ENCODE measurements at places on chromosomes 3 and 15.

DNA sequence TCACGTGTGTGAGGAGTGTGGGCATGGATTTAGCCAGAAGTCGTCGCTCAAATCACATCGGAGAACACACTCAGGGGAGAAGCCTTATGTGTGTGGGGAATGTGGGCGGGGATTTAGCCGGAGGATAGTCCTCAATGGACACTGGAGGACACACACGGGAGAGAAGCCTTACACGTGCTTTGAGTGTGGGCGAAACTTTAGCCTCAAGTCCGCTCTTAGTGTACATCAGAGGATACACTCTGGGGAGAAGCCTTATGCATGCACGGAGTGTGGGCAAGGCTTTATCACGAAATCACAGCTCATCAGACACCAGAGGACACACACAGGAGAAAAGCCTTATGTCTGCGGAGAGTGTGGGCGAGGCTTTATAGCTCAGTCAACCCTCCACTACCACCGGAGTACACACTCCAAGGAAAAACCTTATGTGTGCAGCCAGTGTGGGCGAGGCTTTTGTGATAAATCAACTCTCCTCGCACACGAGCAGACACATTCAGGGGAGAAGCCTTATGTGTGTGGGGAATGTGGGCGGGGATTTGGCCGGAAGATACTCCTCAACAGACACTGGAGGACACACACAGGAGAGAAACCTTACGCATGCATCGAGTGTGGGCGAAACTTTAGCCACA lies 28.1 kb downstream of the ZNF589 start:
- DNase-seq, result no peak

- no peak for DNase-seq
Observed at GRCh38 chr3:146159037-146159436, 1.9 kb downstream of the PLOD2 start.

DNA sequence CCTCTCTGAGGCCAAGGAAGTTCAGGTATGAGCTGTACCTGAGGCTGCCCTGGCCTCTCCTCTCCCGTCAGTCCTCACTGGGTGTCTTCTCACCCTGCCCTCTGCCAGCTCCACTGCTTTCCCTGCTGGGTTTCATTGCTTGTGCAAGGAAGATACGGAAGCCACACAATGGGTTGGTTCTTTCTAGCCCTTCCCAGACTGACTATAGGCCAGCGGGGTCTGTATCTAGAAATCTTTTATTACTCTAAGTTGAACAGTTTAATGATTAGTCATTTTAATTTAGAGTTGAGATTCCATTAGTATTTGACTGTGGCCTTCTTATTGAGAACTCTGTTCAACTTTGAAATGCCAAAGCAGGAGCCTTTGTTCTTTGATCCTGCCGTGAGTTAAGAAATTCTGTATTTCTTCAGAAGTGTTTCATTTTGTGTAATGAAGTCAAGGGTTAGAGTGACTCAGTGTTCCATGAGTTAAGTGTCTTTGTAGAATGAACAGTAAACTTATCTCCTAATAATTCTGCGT lies 16.2 kb downstream of the C3orf62 start:
- no peak for DNase-seq

- DNase-seq, result no peak
Observed at GRCh38 chr15:48481802-48482201, 150.6 kb downstream of the DUT start.

DNA sequence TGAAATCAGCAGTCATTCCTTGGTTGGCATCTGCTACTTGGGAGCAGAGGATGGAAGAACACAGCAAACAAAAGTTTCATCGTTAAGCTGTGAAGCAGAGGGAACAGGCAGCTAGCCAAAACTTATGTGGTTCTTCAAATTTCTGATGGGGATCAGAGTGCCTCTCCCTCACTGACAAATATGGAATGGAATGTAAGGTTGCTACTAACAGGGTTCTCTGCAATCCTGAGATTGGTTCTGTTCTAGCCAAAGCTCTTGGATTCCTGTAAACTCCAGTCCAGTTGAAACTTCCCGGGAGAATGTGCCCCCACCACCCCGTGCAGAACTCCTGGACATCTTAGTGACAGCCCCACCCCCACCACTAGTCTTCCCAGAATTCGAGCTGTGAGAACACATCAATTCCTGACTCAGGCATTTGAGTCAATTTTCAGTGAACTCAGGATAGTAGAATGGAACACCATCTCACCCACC lies 55.9 kb upstream of the PHLDB2 start:
- DNase-seq, result no peak

- no peak for DNase-seq
Observed at GRCh38 chr15:88882785-88883184, 12.6 kb downstream of the HAPLN3 start.

DNA sequence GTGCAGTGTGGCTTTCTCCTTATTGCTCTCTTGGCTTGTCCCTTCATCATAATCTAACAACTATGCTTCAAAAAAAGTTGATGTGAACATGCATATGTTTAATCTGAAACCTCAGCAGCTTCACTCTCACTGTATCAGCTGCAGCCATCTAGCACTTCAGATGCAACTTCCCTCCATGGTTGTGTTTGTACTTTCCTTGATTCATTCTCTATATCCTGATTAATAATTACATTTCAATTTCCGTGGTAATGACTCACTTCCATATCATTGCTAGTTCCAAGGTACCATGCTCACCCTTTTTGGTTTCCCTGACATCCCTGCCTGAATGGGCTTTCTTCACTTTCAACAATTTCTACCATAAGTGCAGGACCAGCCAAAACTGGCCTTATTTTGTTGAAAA lies 51.2 kb downstream of the MDFIC2 start:
- no peak for DNase-seq

- DNase-seq, result peak; percentile 43
Observed at GRCh38 chr3:127754411-127755304, 67.7 kb downstream of the MGLL start.

GRCh38 chr3:53709256-53709655 lies 137.0 kb downstream of the CHDH start:
- no peak for DNase-seq

DNA sequence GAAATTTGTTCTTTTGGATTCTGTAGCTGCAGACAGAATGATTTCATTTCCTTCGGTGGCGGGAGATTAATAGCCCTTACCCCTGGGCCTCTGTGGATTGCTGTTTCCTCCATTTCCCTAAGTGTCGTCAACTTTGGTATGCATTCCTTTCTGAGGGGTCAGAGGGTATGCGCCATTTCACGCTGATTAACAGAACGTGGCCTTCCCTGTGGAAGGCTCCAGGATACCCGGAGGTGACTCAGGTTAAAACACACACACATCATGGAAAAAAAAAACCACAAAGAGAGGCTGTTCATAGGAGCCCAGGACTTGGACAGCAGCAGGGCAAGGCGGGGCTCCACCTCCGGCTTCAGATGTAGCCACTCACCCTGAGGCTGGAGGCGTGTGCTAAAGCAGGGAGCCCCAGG lies 51.9 kb downstream of the EPHB1 start:
- DNase-seq, result no peak

GRCh38 chr3:183710231-183710630 lies 12.6 kb downstream of the YEATS2 start:
- DNase-seq, result no peak

- no peak for DNase-seq
Observed at GRCh38 chr3:72123908-72124441, 339.0 kb upstream of the PROK2 start.

GRCh38 chr3:108208831-108209230 lies 13.4 kb downstream of the IFT57 start:
- DNase-seq, result no peak

DNA sequence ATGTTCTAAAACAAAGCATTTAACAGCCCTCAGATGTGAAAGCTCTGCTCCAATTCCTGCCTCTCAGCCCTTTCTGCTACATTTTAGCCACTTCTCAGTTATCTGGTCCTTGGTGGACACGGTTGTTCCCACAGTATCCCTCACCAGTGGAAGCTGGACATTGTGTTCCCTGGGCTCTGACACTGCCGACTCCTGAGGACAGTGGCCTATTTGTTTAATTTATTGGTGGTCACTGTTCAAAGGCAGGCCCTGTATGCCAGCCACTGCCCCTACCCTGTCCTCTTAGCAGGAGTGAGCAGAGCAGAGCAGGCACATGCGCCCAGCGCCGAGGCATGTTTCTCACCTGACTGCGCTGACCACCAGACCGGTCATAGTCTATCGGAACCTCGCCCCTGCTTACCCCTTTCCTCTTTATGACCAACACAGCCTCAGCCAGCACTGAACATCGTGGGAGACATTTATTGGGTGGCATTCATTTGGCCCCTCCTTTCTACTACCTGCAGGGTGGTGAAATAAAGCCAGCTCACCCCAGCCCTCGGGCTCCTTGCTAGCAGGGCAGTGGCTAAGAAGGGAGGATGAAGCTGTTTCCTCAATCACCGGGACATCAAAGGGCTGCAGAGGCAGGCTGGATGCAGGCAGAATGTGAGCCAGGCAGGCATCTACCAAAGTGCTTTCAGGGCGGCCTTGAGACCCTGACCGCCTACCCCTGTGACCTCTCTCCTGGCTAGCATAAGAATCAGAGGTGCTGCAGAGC lies 54.3 kb upstream of the HACD2 start:
- no peak for DNase-seq

DNA sequence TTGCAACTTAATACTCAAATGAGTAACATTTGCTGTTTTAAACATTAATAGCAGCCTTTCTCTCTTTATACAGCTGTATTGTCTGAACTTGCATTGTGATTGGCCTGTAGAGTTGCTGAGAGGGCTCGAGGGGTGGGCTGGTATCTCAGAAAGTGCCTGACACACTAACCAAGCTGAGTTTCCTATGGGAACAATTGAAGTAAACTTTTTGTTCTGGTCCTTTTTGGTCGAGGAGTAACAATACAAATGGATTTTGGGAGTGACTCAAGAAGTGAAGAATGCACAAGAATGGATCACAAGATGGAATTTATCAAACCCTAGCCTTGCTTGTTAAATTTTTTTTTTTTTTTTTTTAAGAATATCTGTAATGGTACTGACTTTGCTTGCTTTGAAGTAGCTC lies 40.3 kb downstream of the CTNNB1 start:
- DNase-seq, result no peak

DNA sequence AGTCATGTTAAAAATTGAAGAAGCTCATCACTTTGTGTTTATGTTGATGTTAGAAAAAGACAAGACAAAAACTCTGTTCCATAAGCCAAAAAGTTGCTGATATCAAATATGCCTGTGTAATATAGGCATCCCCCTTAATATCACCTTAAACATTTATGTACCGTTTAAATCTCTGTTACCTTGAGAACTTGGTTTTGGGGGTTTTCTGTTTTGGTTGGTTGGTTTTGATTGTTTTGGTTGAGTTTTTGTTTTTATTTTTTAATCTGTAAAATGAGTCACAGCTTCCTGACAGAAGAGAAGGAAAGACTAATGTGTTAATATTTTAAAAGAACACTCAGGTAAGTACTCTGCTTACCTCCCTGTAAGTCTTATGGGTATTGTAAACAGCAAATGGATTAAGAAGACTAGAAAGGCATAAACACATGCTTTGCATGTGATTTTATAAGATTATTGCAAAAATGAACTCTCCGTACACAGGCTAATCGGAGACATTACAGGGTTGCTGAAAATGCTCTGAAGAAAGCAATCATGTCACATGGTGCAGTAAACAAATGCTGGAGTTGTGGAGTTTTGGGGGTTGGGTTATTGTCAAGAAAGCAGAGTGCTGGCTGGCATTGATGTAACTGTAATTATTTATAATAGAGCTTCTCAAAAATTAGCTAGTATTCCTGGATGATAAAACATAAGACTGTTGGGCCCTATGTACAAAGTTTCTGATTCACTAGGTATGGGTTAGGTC lies 69.5 kb upstream of the MBNL1 start:
- no peak for DNase-seq

GRCh38 chr3:55690177-55690576 lies 203.1 kb upstream of the WNT5A start:
- no peak for DNase-seq

DNA sequence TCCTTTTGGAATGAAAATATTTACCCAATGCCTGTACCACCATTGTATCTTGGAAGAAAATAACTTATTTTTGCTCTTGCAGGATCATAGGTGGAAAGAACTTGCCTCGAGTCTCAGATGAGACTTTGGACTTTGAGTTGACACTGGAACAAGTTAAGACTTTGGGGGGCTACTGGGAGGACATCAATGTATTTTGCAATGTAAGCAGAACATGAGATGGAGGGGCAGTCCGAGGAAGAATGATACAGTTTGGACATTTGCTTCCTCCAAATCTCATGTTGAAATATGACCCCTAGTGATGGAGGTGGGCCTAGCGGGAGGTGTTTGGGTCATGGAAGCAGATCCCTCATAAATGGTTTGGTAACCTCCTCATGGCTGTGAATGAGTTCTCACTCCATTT lies 1428.6 kb downstream of the ZPLD1 start:
- no peak for DNase-seq

DNA sequence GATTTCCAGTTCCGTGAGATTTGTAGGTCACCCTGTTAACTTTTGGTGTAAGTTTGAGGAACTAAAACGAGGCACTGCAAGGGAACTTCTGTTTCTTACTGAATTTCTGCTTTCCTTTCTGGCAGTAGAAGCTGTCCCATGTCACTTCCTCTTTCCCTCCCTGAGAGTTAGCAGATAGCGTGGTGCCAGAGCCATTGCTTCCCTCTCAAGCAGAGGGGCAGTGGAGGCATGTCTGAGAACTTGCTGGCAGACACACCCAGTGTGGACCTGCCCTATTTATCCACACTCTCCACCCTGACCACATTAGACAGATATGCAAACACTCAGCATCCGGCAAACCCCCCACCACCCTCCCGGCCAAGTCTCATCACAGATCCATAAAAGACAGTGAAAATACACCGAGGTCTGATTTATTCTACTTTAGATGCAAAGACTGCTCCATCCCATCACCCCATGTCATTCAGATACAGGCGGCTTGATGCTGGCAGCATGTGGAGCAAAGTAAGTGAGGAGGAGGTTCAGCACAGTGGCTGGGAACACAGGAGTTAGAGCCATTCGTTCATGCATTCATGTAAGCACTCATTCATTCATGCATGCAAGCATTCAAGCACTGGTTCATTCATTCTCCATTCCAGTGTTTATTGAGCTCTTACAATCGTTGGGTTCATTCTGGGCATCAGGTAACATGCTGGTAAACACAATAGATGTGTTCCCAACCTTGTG lies 324.7 kb downstream of the SHQ1 start:
- peak; percentile 62 for DNase-seq

- peak; percentile 64 for DNase-seq
Observed at GRCh38 chr3:171770689-171771620, 39.3 kb downstream of the PLD1 start.

GRCh38 chr3:136255672-136256406 lies 5.7 kb downstream of the PCCB start:
- DNase-seq, result peak; percentile 92

DNA sequence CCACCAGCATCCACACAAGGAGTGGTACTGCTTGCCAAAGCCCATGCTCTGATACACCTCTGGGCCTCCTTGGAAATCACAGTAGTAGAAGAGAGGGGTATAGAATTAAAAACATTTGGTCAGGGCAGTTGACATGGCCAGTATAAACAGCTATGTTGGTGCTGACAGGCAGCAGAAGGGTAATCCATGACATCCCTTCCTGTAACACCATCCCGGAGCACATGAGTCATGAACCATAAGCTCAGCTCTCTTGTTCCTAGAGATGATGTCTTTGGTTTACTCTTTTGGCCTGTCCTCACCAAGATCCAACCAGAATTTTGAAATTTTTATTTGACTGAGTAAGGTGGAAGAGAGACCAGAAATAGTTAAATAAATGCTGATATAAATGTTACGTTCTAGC lies 132.6 kb upstream of the CTDSPL start:
- DNase-seq, result no peak

Measured in globus pallidus (tissue), 1 donor.